ENCODE measurements at places on chromosomes 3 and 15. TPM values are rescaled to one million over a fixed set of nuclear protein-coding genes. Genes with fewer than 3 reads are reported as not detected.
A peak's percentile ranks its signal among the peaks of the same experiment; 100 is the strongest.

CHDH gene
- total RNA-seq = 6.5 TPM

IL17RE gene
- 0.20 TPM for total RNA-seq

AGTR1 gene
- total RNA-seq = 32.1 TPM

RARRES1 gene
- 27.6 TPM for total RNA-seq

RUVBL1 gene
- total RNA-seq = 12.1 TPM

GABRG3 gene
- not detected for total RNA-seq

WDR5B gene
- total RNA-seq = 1.4 TPM

GRCh38 chr3:52934630-52935530 lies 37.5 kb upstream of the STIMATE start:
- no peak overlapping the region for H3K27ac ChIP-seq
- no peak overlapping the region for H3K4me3 ChIP-seq
- H3K27me3 ChIP-seq = no peaks in the 10 kb centered on the region
- peak; percentile 35 for DNase-seq
- H3K36me3 ChIP-seq = peaks cover 14% of the 10 kb centered on the region

DNA sequence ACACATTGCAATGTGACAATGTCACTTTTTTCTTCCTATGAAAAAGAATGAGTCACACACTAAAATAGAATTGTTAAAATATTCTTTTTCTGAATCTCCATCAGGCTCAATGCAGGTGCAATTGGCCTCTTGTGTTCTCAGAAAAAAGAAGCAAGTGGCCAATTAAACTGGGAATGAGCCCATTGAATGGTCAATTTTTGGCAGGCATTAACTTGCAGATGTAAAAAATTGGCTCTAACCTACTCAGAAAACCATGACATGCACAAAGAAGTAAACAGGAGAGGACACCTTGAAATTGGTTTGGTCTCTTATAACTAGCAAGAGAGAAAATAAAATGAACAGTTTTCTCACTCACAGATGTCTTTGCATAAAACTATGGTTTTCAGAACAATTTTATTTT lies 820.8 kb downstream of the TBL1XR1 start:
- no peak for DNase-seq
- no peaks in the 10 kb centered on the region for H3K36me3 ChIP-seq
- H3K4me1 ChIP-seq = no peaks in the 10 kb centered on the region
- H3K27me3 ChIP-seq = no peaks in the 10 kb centered on the region
- H3K4me3 ChIP-seq = no peak overlapping the region

GRCh38 chr3:189260556-189261493 lies 89.1 kb downstream of the TPRG1 start:
- no peaks in the 10 kb centered on the region for H3K36me3 ChIP-seq
- H3K27me3 ChIP-seq = no peaks in the 10 kb centered on the region
- peak overlapping the region; percentile 12 for H3K27ac ChIP-seq

GRCh38 chr3:141686466-141687291 lies 51.4 kb upstream of the RNF7 start:
- H3K4me1 ChIP-seq = peaks cover 11% of the 10 kb centered on the region
- H3K36me3 ChIP-seq = no peaks in the 10 kb centered on the region
- peak; percentile 12 for DNase-seq
- H3K4me3 ChIP-seq = peak overlapping the region; percentile 42

- H3K36me3 ChIP-seq = no peaks in the 10 kb centered on the region
- no peak overlapping the region for H3K4me3 ChIP-seq
Measured at GRCh38 chr15:65085207-65085753, 8.7 kb downstream of the KBTBD13 start.

- DNase-seq = no peak
- H3K27me3 ChIP-seq = no peaks in the 10 kb centered on the region
- no peak overlapping the region for H3K27ac ChIP-seq
- H3K36me3 ChIP-seq = no peaks in the 10 kb centered on the region
- no peaks in the 10 kb centered on the region for H3K4me1 ChIP-seq
Measured at GRCh38 chr15:62241135-62241770, 76.2 kb upstream of the C2CD4B start.

DNA sequence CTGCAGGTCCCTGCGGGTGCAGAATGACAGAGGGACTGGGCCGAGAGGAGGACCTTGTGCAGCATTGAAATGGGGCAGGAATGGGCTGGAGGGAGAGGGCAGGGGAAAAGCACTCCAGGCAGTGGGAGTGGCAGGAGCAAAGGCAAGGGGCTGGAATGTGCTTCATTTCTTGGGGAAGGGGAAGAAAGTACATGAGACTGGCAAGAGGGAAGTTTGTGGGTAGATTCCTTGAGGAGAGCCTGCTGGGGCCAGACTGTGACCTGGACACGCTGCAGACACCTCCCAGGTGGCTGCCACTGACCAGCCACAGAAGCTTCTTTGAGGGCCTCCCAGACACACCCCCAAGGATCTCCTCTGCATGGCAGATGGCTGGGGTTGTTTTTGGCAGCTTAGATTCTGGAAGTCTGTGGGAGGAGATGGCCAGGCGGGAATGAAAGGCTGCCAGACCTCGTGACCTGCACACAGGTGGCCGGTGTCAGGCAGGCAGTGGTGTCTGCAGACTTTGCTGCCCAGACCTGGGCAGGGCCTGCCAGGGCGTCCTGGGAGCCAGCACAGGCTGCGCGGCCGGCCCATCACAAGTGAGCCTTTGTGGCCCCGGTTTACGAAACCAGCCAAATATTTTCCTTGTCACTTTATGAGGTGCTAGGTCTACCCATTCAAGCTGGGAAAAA lies 53.1 kb downstream of the SPSB4 start:
- DNase-seq = no peak
- no peak overlapping the region for H3K27ac ChIP-seq
- no peak overlapping the region for H3K4me3 ChIP-seq

- H3K4me1 ChIP-seq = no peaks in the 10 kb centered on the region
- no peak overlapping the region for H3K27ac ChIP-seq
- H3K4me3 ChIP-seq = no peak overlapping the region
- no peaks in the 10 kb centered on the region for H3K36me3 ChIP-seq
- no peak for DNase-seq
Measured at GRCh38 chr3:149120051-149120972, 9.1 kb upstream of the HPS3 start.

- no peaks in the 10 kb centered on the region for H3K36me3 ChIP-seq
- H3K27me3 ChIP-seq = no peaks in the 10 kb centered on the region
- peaks cover 4% of the 10 kb centered on the region for H3K4me1 ChIP-seq
- no peak for DNase-seq
Measured at GRCh38 chr3:46609944-46610722, 2.2 kb upstream of the FAM240A start.

DNA sequence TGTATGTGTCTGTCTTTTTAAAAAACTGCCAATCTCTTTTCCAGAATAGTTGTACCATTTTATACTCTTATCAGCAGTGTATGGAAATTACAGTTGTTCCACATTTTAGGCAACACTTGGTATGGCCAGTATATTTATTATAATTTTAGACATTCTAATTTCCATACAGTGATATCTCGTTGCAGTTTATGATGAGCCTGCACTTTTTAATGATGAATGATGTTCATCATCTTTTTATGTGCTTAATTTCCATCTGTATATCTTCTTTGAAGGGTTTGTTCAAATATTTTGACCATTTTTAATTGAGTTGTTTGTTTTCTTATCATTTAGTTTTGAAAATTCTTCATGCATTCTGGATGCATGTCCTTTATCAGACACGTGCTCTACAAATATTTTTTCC lies 57.0 kb upstream of the UBE2E2 start:
- H3K4me1 ChIP-seq = no peaks in the 10 kb centered on the region
- H3K27me3 ChIP-seq = no peaks in the 10 kb centered on the region
- no peak overlapping the region for H3K27ac ChIP-seq
- H3K4me3 ChIP-seq = no peak overlapping the region

- H3K27me3 ChIP-seq = no peaks in the 10 kb centered on the region
- H3K27ac ChIP-seq = no peak overlapping the region
- H3K4me3 ChIP-seq = no peak overlapping the region
- no peak for DNase-seq
Measured at GRCh38 chr15:97998307-97999071, 38.0 kb downstream of the ARRDC4 start.

GRCh38 chr3:139295040-139295439 lies 48.8 kb upstream of the MRPS22 start:
- H3K4me1 ChIP-seq = no peaks in the 10 kb centered on the region
- no peak overlapping the region for H3K4me3 ChIP-seq
- no peaks in the 10 kb centered on the region for H3K27me3 ChIP-seq
- DNase-seq = no peak
- no peak overlapping the region for H3K27ac ChIP-seq

GRCh38 chr3:46932455-46933225 lies 43.9 kb downstream of the CCDC12 start:
- no peaks in the 10 kb centered on the region for H3K36me3 ChIP-seq
- H3K4me1 ChIP-seq = peaks cover 95% of the 10 kb centered on the region
- no peak for DNase-seq
- H3K4me3 ChIP-seq = no peak overlapping the region
- H3K27ac ChIP-seq = peak overlapping the region; percentile 92

DNA sequence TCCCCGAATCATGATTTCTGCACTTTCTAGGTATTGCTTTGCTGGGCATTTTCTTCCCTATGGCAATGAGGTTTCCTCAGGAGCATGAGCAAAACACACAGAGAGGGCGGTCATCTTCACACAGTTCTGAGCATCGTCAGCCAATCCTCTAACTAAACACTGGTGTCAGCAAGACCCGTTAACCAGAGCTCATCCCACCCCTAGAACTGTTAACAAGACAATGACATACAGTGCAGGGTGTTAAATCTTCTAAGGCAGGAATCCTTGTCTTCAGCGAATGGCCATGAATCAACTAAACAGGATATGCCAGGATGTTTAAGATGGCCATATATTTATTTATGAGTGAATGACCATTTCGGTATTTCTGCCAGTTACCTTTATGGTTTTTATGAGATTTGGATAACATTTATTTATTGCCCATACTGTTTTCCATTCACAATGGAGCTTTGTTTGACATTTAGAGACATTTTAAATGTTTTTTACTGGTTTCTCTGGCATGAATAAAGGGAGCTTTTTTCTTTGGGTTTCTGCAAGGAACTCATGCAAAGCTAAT lies 411.5 kb upstream of the PROK2 start:
- no peak overlapping the region for H3K4me3 ChIP-seq
- no peak for DNase-seq
- no peak overlapping the region for H3K27ac ChIP-seq
- no peaks in the 10 kb centered on the region for H3K4me1 ChIP-seq
- no peaks in the 10 kb centered on the region for H3K27me3 ChIP-seq

GRCh38 chr3:106560451-106560966 lies 691.7 kb upstream of the CBLB start:
- H3K4me3 ChIP-seq = no peak overlapping the region
- no peak for DNase-seq
- H3K27ac ChIP-seq = peak overlapping the region; percentile 9
- no peaks in the 10 kb centered on the region for H3K27me3 ChIP-seq
- H3K4me1 ChIP-seq = no peaks in the 10 kb centered on the region

DNA sequence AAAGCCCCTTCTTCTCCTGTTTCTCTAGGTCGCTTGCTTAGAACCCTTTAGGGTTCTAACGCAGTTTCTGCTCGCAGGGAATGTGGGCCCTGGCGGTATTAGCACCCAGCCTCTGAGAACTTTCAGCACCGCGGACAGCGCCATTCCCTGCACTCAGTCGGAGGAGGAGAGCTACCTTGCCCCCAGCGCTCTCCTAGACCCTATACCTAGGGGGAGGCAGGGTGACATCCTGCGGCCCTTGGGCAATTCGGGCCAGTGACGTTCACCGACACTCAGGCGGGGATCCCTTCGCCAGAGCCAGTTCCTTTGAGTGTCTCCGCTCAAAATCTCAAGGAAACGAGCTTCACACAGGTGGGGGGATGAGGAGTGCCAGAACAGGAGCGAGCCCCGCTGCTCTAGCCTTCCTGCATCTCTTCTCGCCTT lies 1.3 kb downstream of the SLC7A14 start:
- H3K27me3 ChIP-seq = peaks cover 28% of the 10 kb centered on the region
- H3K36me3 ChIP-seq = no peaks in the 10 kb centered on the region
- H3K27ac ChIP-seq = no peak overlapping the region
- H3K4me1 ChIP-seq = no peaks in the 10 kb centered on the region
- no peak for DNase-seq

DNA sequence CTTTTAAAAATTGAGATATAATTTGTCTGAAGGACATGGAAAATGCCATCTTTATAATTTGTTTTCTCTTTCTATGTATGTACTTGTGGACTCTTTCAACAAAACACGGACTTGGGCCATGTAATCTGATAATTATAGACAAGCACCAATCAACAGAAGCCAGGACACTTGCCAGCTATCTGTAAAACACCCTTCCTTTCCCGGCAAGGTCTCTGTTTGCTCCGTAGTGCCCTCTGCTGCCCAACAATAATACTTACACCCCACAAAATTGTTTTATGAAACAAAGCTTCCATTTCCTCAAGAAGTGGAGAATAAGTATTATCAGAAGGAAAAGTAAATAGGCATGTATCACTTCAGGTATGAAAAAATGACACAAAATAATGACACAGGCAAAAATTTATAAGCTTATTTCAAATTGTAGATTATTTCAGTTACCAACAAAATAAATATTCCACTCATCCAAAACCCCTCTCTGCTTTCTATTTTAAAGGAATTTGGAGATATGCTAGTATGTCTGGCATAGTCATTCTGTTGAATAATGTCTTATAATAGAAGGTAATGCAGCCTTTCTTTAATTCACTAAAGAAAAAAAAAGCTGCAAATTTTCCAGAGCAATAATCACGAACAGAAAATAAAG lies 32.8 kb downstream of the MYH15 start:
- H3K27me3 ChIP-seq = no peaks in the 10 kb centered on the region
- H3K4me1 ChIP-seq = no peaks in the 10 kb centered on the region
- peak; percentile 18 for DNase-seq
- no peak overlapping the region for H3K4me3 ChIP-seq
- H3K27ac ChIP-seq = no peak overlapping the region

DNA sequence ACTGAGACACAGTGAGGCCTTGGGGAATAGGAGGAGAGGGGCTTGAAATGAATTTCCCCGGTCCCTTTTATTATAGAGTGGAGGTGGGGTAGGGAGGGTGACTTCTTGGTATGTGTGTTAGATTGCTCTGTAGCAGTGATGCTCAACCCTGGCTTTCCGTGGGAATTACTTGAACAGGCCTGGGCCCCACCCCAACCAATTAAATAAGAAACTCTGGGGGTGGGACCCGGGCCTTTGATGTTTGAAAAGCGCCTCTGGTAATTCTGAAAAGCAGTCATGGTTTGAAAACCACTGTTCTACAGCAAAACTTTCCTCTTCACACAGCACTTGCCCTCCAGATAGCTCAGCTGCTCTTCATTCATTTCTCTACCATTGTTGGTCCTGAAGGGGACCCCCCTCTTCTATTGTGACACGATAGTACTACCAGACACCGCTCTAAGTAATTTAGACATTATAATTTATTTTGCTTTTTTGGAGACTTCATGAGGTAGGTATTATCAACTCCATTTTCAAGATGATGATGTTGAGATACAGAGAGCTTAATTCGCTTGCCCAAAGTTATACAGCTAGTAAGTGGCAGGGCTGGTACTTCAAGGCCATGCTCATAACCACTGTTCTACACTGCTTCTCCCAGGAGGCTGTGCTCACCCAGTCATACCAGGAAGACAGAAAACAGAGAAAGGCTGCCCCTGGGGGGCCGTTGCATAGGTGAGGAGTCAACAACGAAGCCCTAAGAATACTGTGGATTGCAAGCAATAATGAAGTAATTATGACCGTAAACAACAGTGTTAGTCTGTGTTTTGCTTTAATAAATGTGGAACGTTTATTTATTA lies 176.2 kb downstream of the PEX5L start:
- H3K27me3 ChIP-seq = no peaks in the 10 kb centered on the region
- H3K27ac ChIP-seq = no peak overlapping the region
- H3K4me3 ChIP-seq = no peak overlapping the region
- H3K4me1 ChIP-seq = no peaks in the 10 kb centered on the region

- no peak overlapping the region for H3K4me3 ChIP-seq
- H3K27ac ChIP-seq = peak overlapping the region; percentile 100
- H3K27me3 ChIP-seq = no peaks in the 10 kb centered on the region
Measured at GRCh38 chr3:45964139-45964538, 20.9 kb downstream of the CXCR6 start.

Measured in gastrocnemius medialis (tissue), 4 donors.